ENCODE measurements at places on chromosomes 3 and 15.

DNA sequence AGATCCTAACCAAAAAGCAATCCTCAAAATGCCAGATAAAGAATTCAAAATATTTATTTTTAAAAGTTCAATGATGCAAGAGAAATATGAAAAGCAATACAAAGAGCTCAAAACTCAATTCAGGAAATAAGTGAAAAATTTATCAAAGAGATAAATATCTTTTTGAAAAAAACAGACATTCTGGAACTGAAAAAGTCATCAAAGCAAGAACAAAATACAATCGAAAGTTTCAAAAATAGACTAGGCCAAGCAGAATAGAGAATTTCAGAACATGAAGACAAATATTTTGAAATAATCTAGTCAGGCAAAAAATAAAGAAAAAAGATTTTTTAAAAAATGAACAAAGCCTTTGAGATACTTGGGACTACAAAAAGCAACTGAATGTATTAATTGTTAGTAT, 83.4 kb upstream of the STT3B start:
- no peak for DNase-seq

DNA sequence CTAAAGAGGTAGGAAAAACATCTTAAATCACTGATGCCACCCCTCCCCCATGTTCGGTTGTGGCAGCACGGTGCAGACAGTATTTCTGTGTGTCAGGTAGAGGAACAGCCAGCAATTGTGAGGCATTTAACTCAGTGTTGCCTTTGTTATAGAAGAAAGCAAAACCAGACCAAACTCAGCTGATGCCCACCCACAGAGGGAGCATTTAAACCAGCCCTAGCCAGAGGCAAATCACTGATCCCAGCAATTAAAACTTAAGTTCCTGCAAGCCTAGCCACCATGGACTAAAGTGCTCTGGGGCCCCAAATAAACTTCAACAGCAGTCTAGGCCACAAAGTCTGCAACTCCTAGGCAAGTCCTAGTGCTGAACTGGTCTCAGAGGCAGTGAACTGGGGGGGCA, 94.5 kb downstream of the CFAP20DC start:
- DNase-seq: no peak

DNA sequence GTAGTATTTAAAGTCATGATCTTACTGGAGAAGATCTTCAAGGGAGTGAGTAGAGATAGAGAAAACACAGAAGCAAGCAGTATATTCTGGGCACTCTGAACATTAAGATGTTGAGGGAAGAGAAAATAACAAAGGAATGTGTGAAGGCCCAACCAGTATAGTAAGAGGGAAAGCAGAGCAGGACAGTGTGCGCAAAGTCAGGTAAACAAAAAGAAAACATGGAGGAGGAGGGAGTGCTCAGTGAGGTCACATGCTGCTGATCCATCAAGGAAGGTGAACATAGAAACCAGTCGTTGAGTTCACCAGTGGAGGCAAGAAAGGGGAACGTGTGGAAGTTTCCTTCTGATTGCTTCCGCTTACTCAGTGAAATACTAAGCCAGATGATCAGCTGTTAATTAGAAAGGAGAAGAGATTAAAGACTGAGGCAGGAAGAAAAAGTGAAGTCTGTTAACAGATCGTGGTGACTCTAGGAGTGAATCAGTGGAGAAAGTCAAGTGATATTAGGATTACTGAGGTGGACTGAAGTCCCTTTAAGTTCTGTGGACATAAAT, 47.2 kb downstream of the OPA1 start:
- no peak for DNase-seq

- no peak for DNase-seq
Observed at GRCh38 chr3:33791477-33792166, 6.8 kb upstream of the PDCD6IP start.

- no peak for DNase-seq
Observed at GRCh38 chr15:69302929-69303328, 4.2 kb downstream of the PAQR5 start.

- DNase-seq: no peak
Observed at GRCh38 chr15:28955993-28956421, 70.2 kb downstream of the APBA2 start.

DNA sequence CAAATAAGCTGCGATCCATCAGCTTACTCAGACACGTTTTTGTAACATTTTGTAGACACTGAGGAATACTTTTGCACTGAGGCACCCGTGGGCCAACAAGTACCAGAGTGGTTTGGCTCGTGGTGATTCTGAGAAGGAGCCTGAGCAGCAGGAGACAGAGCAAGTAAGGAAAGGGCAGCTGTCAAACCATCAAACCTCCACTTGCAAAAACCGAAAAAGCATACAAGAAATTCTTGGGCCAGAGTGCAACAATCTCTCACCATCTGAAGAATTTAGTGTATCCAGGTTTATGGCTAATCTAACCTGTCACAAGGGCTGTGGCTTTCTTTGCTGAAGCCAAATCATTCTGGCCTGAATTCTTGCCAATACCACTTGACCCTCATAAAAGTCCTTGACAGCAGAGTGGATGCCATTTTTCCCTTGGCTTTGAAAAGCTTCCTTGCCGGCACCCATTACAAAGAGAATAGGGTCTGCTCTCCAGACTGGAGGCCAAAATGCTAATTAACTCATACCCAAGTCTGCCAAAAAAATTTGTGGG, 56.7 kb downstream of the MYO1E start:
- no peak for DNase-seq

DNA sequence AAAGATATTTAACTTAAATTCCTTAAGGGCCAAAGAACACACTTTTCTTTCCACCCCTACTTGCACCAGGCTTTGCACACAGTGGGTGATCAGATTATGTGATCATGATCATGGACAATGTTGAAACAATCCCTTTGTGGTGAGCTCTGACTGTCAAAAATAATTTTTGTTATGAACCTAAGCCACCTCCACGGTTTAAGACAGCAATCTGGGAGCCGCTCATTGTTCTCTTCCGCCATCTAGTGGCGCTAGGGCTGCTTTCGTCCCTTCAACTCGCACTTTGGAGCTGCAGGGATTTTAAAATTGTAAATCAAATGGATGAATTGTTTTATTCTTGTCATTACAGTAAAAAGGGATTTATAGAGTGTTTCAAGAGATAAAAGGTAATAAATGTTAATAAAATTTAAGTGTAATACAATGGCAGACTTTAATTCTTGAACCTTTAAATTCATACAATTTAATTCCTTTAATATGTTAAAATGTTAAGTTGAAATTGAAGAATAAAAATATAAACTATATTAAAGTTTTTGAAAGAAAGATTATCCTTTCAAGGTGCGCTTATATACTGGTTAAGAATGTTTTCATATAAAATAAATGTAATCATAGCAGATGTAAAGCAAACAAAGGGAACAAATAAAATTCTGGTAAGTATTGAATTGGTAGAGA, 45.3 kb upstream of the ARL6 start:
- peak; percentile 13 for DNase-seq

DNA sequence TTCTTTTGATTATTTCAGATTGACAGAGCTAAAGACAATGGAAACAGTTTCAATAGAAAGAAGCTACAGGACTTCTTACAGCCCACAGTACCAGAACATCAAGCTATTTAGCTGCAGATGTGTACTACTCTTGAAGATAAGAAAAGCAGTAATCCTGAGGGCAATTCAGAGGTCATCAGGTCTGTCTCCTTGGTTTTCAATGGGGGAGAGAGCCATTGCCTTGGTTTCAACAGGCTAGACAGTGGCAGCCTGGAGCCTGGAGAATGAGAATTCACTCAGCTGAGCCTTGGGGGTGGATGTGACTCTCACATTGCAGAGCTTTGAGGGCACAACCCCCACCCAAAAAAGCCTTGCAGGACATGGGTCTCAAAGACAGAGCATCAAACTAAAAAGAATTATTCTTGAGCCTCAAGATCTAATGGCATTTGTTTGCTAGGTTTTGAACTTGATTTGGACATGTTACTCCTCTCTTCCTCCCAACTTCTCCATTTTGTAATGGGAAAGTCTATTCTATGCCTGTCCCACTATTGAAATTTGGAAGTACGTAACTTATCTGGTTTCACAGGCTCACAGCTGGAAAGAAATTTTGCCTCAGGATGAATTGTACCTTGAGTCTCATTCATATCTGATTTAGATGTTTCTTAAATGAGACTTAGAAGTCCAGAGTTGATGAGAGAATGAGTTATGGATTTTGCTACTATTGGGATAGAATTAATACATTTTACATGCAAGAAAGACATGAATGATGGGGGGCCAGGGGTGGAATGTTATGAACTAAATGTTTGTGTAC, 36.9 kb downstream of the PLSCR1 start:
- DNase-seq: no peak

GRCh38 chr3:154244644-154245043, 79.6 kb downstream of the DHX36 start:
- DNase-seq: no peak

- DNase-seq: no peak
Observed at GRCh38 chr3:124303305-124303910, 311.5 kb upstream of the ROPN1 start.

DNA sequence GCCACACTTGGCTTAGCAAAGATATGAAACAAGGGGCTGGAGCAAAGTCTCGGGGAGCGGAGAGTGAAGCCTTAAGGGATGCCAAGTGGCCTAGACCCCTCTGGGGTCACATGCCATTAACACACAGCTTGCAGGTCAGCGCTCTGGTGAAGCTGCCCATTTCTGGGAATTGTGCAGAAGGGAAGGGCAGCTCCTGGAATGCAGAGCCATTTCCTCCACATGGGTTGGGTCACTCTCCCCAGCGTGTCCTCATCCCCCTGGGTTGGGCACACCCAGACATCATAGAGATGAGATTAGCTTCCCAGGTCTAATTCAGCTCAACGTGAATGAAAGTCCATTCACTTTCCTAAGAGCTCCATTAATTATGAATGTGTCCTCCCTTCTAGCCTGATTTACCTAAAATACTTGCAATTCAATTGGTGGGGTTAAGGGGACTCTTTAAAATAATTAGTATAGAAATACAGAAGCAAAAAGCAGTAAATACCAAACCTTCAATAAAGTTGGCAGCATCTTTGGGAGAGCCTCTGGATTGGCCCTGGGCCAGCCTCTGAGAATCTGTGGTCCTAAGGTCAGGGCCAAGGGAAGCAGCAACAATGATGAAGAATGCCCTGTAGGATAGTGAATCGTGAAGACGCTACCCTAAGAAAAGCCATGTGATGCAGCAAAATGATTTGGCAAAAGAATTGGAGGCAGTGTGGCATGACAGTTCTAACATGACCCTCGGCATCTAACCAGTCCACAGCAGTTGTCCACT, 17.8 kb downstream of the MRAS start:
- no peak for DNase-seq

- DNase-seq: no peak
Observed at GRCh38 chr3:36482256-36482655, 102.0 kb downstream of the STAC start.

- no peak for DNase-seq
Observed at GRCh38 chr3:11607816-11608215, 35.9 kb downstream of the VGLL4 start.

DNA sequence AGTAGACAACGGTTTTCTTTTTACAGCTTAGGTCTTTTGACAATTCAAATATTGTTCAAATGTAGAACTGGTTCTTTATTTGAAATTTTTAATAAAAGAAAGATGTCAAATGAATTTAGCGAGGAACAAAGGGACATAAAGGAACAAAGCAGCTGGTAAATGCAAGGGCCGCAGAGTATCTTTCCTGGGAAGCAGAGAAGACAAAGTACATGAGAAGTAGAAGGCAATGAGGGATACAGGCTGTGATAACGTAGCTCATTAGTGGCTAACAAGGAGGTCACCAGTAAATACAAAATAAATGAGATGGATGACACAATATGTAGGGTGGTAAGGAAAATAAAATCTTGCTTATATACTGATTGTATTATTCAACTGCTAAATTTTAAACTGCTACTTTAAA, 762.8 kb downstream of the VGLL3 start:
- DNase-seq: no peak

- DNase-seq: no peak
Observed at GRCh38 chr15:31461911-31462480, 135.4 kb downstream of the KLF13 start.

DNA sequence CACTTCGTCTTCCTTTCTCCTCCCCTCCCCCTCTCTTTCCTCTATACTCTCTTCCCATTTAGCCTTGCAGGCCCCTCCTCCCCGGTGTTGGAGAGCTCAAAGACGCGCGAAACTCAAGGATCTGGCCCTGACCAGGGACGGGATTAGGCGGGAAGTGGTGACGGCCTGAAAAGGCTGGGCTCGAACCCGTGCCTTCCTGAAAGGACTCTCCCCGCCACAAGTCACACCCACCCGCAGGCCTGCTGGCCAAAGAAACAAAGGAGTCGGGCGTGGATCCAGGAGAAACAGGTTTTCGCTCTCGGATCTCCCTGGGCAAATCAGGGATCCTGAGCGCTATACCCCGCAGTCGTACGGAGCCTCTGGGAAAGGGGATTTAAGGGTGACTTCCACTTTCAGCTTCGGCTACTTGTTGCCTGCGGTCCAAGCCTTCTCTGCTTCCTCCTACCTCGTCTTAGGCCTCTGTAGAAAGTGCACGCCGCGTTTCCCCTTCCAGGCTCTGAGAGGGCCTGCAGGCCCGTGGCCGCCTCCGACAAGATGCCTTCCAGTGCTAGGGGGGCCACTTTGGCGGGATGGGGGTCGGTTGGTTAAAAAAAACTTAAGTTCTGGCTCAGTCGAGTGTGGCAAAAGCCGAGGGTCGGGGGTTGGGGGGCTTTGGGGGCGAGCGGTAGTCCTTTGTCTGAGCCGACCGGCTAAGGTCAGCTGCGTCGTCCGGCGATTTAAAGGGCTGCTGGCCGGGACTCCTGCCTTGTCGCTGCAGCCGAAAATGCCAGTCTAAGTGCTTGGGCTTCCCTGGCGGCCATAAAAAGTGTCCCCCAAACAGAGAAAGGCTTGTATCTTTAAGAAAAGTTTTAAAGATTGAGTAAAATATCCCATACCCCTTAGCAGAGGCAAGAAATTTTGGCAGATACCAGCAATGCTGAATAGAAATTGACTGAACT, 8.2 kb downstream of the ZIC4 start:
- no peak for DNase-seq

DNA sequence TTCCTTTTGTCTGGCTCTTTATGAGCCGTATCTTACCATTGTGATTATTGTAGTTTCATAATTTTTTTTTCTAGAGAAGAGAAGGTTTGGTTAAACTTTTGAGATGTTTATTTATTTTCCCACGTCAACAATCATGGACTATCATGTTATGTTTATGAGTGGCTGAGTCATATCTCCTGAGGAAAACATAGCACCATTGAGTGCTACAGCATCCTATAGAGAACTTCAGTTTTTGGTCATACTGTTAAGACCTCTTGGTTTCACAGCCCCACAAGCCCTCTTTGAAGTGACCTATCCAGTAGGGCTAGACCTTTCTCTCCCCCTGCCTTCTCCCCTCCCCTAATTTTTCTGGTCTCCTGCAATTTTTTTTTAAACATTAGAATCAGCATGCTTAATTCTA, 20.8 kb downstream of the PIK3CA start:
- DNase-seq: no peak

- DNase-seq: no peak
Observed at GRCh38 chr15:47955021-47955420, 165.8 kb upstream of the SLC24A5 start.
